Kasumi-1 (cell line): ENCODE measurements at places on chromosomes 4 and X.

- DNase-seq = no peak
Measured at GRCh38 chr4:134215620-134216344, 14.2 kb upstream of the PABPC4L start.

DNA sequence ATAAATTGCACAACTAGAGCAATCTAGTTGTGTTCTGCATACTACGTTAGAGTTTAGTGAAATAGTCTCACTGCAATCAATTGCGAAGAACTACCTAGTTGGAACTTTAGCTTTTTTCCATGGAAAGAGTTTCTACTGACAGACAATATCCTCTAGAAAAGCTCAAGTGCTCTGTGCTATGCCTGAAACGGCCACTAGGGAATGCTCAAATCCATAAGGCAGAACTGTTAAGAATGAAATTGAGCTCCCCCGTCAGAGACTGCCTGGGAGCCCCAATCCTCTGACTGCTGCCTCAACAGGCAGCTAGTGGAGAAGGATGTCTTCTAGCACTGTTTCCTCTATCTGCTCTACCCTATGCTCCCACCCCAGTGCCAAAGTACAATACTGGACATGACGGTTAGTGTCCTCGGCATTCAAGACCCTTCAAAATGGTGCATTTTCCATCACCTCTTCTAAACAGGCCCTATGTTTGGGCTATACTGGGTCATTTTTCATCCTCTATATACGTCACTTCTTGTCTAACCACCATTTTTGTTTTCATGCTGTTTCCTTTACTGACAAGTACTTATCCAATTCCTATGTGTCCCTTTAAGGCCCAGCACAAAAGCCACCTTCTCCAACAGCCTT lies 35.3 kb downstream of the FRMD7 start:
- peak; percentile 46 for DNase-seq

- DNase-seq = no peak
Measured at GRCh38 chr4:70364002-70364401, 3.4 kb downstream of the SMR3A start.

DNA sequence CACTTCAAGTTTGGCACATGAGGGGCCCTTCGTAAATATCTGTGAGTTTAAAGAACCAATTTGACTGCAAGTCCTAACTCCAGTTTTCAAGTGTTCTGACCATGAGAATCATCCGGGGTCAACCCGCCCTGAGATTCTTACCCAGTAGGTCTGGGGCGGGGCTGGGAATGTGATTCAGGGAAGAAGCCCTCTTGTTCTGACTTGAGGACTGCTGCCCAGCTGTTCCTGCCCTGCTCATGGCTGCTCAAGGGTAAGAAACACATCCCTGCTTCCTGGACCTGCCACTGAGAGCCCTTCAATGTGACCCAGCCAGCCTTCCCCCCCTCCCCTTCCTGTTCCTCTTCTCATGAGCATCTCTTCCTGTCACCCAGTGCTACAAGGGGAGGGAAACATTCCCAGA lies 92.7 kb upstream of the PGRMC2 start:
- no peak for DNase-seq

GRCh38 chrX:139930401-139930800 lies 2.5 kb downstream of the ATP11C start:
- no peak for DNase-seq

DNA sequence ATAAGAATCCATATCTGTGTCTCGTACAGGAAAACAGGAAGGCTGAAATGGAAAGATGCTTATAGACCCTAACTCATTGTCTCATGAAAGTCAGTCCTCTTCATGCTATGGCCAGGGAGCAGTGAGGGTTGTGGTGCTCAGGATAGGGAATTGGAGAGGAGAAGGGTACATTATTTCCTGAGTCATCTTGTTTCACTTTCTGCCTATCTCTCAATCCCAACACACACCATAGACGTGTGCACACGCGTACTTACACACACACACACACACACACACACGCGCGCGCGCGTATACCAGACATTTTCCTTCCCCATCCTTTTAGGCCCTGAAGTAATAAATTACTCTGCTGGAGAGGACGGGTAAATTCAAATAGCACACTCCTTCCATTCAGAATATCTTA lies 53.7 kb upstream of the PRRG3 start:
- no peak for DNase-seq

GRCh38 chr4:53614591-53614990 lies 23.3 kb upstream of the LNX1 start:
- DNase-seq = no peak

DNA sequence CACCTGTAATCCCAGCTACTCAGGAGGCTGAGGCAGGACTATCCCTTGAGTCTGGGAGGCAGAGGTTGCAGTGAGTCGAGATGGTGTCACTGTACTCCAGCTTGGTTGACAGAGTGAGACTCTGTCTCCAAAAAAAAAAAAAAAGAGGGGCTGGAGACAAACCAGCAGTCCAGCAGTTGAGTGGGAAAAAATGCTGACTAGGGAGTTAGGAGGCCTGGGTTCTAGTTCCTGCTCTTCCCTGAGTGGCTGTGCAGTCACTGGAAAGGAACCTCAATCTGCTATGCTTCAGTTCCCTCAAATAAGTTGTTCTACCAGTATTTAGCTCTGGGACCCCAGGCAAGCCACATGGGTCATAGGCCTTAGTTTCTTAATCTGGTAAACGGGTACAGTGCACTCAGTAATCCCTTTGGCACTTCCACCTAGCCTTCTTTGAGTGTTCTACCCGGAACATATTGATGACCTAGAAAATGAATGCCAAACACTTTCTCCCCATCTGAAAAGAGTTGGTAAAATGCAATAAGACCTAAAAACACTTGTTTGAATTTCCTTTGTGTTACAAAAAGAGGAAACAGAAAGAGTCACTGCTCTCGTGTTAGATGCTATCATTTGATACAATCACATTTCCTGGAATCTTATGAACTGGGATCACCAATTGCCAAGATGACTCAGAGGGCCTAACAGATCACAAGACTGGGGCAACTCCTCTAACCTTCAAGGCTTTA lies 99.3 kb upstream of the EGFL6 start:
- DNase-seq = no peak

GRCh38 chr4:89572224-89572858 lies 264.6 kb downstream of the SNCA start:
- DNase-seq = no peak

DNA sequence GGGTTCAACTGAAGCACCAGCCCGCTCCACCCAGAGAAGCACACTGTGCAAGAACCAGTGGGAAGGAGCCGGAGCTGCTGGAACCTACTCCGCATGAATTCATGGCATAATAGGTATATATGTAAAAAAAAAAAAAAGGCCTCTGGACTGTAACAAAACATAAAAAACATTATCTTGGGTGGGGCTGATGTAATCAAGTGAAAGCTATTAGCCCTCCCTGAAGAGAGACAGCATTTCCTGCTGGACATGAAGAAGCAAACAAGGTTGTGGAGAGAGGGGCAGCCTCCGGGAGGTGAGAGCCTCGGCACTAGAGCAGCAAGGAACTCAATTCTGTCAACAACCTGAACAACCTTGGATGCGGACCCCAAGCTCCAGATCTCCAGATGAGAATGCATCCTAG lies 50.7 kb downstream of the PLAC1 start:
- no peak for DNase-seq
